H1 (cell line): ENCODE measurements at places on chromosomes 5 and 9. TPM values are rescaled to one million over a fixed set of nuclear protein-coding genes. Genes with fewer than 3 reads are reported as not detected.

DNA sequence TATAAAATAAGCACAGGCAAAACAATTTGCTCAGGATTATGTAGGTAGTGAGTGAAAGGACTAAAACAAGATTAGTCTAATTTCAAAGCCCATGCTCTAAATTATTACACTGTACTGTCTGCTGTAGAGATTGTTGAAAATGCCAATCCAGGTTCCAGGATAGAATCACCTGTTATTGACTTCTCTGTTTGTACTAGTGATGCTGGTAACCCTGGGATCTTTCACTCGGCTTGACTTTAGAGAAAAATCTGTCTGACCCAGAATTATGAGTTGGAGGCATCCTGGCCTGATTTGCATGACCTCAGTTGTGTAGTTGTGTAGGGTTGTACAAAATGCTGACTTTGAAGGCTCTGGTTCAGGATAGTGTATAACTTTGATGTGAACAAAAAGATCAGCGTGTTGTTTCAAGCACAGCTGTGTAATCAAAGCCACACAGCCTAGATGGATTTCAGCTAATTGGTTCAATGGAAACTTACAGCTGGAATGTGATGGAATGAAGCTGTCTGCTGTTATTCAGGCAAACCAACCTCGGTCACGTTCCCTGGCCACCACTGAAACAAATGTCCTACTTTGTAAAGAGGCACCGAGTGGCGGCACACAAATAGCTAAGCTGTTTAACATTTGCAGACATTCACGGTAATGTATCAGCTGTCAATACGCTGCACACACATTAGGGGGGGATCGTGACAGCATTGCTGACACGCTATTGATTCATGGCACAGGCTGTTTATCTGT lies 340.3 kb downstream of the KCTD16 start:
- H3K36me3 ChIP-seq, result no peaks in the 10 kb centered on the region
- no peak overlapping the region for H3K27ac ChIP-seq
- H3K27me3 ChIP-seq, result no peaks in the 10 kb centered on the region
- no peak overlapping the region for H3K4me3 ChIP-seq

GRCh38 chr5:89168766-89169165 lies 285.8 kb upstream of the MEF2C start:
- no peaks in the 10 kb centered on the region for H3K27me3 ChIP-seq
- H3K4me1 ChIP-seq, result no peaks in the 10 kb centered on the region; the same call in 1 of the 2 replicates
- no peak overlapping the region for H3K4me3 ChIP-seq
- no peak for DNase-seq
- no peaks in the 10 kb centered on the region for H3K36me3 ChIP-seq

DNA sequence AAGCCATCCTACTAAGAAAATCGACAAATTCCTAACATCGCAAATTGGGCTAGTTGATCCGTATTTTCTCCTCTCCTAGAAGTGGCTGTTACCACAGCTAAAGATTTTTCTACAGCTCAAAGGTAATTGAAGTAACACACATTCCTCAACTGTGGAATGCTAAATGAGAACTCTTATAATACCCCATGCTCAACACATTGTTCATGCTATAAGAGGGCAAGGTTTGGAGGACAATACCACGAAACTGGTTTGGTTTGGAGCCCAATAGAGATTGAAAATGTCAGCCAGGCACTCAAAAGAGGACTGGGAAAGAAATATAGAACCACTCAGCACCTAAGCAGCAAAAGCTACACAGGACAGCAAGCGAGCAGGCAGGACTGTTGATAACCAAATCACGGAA lies 10.1 kb downstream of the TXN start:
- no peak for DNase-seq
- H3K36me3 ChIP-seq, result peaks cover 3% of the 10 kb centered on the region; the same call in 1 of the 2 replicates
- H3K4me1 ChIP-seq, result no peaks in the 10 kb centered on the region; the same call in 1 of the 2 replicates
- no peaks in the 10 kb centered on the region for H3K27me3 ChIP-seq
- no peak overlapping the region for H3K4me3 ChIP-seq

Gene LHX3
- total RNA-seq, result not detected in 2 replicates

Gene NRG2
- 0.21 and 0.54 TPM in 2 replicates for total RNA-seq

DNA sequence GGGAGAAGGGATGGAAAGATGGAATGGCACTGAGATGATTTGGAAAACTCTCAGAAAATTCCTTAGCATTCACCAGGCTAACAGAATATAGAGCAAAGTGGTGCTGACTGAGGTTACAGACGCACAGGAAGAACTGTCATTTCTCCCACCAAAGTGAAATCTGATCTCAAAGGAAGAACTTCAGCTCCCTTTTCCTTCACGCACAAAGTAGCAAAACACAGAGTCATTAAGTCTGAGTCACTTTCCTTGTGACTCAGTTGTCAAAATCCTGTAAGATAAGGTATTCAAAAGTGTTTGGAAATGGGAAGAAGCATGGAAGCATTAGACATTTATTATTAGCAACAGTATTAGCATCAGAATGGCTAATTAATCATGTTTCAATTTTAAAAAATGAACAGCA lies 11.7 kb downstream of the MPDZ start:
- no peak for DNase-seq
- H3K4me3 ChIP-seq, result no peak overlapping the region
- no peaks in the 10 kb centered on the region for H3K27me3 ChIP-seq
- H3K27ac ChIP-seq, result no peak overlapping the region
- 0 out of 2 replicates have a peak, but pooled peaks cover 4% of the 10 kb centered on the region for H3K4me1 ChIP-seq

DNA sequence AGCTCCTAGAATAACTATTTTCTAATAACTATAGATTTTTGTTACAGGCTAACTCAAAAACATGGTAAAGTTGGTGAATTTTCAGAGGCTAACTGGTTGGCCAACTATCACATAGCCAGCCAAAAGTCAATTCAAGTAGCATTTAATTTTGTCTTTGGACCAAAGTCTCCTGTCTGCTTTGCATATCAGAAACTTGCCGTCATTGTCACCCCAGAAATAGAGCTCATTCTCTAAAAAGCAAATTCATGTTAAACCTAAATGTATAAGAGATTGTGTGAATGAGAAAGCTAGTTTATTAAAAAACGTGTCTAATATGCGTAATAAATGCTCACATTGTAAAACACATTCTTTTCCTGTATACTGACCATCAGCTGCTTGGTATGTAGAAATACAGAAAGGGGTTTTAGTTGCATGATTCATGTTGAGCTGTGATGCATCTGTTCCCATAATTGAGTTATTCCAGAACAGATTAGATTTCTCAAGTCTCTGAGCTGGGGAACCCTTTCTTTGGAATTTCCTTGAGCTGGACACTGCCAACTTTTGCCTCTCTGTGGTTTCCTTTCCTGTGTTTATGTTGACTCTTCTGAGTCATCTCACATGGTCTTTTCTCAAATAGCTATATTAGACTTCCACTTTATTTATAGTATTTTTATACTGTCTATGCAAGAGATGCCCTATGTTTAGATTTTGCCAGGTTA lies 7.3 kb downstream of the SRFBP1 start:
- DNase-seq, result no peak
- no peak overlapping the region for H3K4me3 ChIP-seq
- H3K4me1 ChIP-seq, result no peaks in the 10 kb centered on the region
- no peak overlapping the region for H3K27ac ChIP-seq
- no peaks in the 10 kb centered on the region for H3K27me3 ChIP-seq

GRCh38 chr5:170421826-170422225 lies 32.7 kb upstream of the KCNMB1 start:
- DNase-seq, result no peak
- no peaks in the 10 kb centered on the region for H3K36me3 ChIP-seq
- no peaks in the 10 kb centered on the region for H3K4me1 ChIP-seq
- no peak overlapping the region for H3K27ac ChIP-seq
- H3K4me3 ChIP-seq, result no peak overlapping the region

Gene TAL2
- total RNA-seq, result 0.65 TPM in 1 of 2 replicates, not detected in the other

Gene SCGB3A2
- 63.6 and 74.3 TPM in 2 replicates for total RNA-seq

DNA sequence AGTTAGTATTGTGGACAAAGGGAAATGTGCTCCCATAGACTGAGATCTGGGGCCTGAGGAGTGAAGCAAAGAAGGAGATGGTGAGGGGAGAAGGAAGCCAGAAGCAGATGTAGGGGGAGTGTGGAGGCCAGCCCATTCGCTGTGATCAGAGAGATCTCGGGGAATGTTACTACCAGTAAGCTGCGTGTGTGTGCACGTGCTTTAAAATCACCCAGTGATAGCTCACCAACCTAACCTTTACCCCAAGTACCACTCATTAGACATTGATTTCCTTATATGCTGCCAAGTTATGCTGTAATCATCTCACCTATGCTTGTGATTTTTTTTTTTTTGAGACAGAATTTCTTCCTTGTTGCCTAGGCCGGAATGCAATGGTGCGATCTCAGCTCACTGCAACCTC lies 659.1 kb downstream of the IRX1 start:
- no peak for DNase-seq
- H3K27me3 ChIP-seq, result no peaks in the 10 kb centered on the region
- H3K27ac ChIP-seq, result no peak overlapping the region
- H3K36me3 ChIP-seq, result no peaks in the 10 kb centered on the region
- H3K4me1 ChIP-seq, result no peaks in the 10 kb centered on the region; the same call in 1 of the 2 replicates
- no peak overlapping the region for H3K4me3 ChIP-seq

Gene PCDHGA5
- total RNA-seq, result 1.0 and 1.3 TPM in 2 replicates

Gene SLC45A2
- not detected in 2 replicates for total RNA-seq

DNA sequence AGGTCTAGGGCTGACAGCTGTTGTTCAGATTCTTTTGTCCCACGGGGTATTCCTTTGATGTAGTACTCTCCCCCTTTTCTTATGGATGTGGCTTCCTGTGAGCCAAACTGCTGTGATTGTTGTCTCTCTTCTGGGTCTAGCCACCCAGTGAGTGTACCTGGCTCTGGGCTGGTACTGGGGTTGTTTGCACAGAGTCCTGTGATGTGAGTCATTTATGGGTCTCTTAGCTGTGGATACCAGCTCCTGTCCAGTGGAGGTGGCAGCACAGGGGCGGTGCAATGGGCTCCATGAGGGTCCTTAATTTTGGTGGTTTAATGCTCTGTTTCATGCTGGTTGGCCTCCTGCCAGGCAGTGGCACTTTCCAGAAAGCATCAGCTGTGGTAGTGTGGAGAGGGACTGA lies 161.3 kb downstream of the CAVIN4 start:
- H3K36me3 ChIP-seq, result no peaks in the 10 kb centered on the region
- H3K27me3 ChIP-seq, result no peaks in the 10 kb centered on the region
- no peaks in the 10 kb centered on the region; the same call in 1 of the 2 replicates for H3K4me1 ChIP-seq
- no peak for DNase-seq

DNA sequence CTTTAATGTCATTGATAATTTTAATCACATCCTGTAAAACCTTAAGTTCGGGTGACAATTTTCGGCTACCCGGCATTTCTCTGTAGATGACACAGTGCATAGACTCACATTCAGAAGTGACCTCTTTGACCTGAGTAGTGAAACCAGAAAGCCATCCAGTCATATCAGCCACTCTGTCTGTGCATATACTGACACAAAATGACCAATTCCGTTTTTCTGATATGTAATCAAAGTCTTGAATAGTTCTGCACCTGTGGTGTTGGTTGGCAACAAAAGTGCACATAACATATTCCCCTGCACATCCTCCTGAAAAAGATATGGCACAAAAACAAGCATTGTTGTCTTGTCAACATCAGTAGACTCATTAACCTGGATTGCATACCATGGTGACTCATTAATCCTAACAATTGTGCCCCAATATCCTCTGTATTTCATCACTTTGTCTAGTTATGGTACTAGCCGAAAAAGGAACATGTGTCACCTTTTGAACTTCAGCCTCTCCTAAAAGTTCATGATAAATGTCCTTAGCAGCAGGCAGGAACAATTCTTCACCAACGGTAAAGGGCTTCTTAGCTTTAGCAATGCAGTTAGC lies 4.6 kb upstream of the HNRNPA0 start:
- H3K27ac ChIP-seq, result no peak overlapping the region
- H3K4me1 ChIP-seq, result no peaks in the 10 kb centered on the region
- no peak overlapping the region for H3K4me3 ChIP-seq

GRCh38 chr5:109164001-109164400 lies 245.8 kb downstream of the PJA2 start:
- H3K4me3 ChIP-seq, result no peak overlapping the region
- H3K27me3 ChIP-seq, result no peaks in the 10 kb centered on the region
- H3K36me3 ChIP-seq, result no peaks in the 10 kb centered on the region
- no peak for DNase-seq

Gene WDR31
- 0.28 and 0.40 TPM in 2 replicates for total RNA-seq

DNA sequence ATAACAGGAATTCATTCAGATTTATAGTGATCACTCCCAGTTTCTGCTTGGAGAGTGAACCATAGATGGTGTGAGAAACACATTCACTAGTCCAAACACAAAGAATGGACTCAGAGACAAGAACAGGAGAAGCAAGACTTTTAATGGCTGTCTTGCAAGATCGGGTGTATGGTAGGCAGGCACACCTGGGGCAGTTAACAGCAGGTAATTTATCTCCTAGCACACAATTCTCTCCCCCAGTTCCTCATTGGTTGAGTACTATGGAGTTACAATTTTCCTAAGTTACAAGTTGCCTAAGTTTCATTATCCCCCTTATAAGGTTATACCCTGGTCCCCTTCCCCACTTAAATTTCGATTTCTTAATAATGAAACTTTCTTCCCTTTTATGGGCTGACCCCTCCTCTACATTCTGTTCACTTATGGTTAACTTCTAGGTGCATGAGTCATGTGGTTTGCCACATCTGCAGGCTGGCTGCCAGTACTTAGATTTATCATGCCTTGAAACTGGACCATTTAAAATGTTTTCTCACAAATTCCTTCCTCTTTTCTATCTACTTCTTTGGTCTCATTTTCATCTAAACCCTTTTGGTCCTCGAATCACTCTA lies 623.3 kb downstream of the HINT1 start:
- no peaks in the 10 kb centered on the region for H3K36me3 ChIP-seq
- H3K4me3 ChIP-seq, result no peak overlapping the region
- H3K27ac ChIP-seq, result no peak overlapping the region
- no peaks in the 10 kb centered on the region for H3K27me3 ChIP-seq
- no peaks in the 10 kb centered on the region for H3K4me1 ChIP-seq
- DNase-seq, result no peak

Gene NCBP1
- total RNA-seq, result 54.0 and 57.5 TPM in 2 replicates

- no peaks in the 10 kb centered on the region for H3K27me3 ChIP-seq
- H3K36me3 ChIP-seq, result no peaks in the 10 kb centered on the region
- no peak overlapping the region for H3K27ac ChIP-seq
- H3K4me3 ChIP-seq, result no peak overlapping the region
Measured at GRCh38 chr5:28249771-28250415, 1211.5 kb upstream of the CDH9 start.

Gene LRRC19
- total RNA-seq, result not detected in 2 replicates

GRCh38 chr9:27472195-27472594 lies 51.9 kb upstream of the IFNK start:
- no peak overlapping the region for H3K4me3 ChIP-seq
- H3K27ac ChIP-seq, result no peak overlapping the region
- DNase-seq, result no peak

Gene TAF1L
- total RNA-seq, result not detected in 2 replicates

DNA sequence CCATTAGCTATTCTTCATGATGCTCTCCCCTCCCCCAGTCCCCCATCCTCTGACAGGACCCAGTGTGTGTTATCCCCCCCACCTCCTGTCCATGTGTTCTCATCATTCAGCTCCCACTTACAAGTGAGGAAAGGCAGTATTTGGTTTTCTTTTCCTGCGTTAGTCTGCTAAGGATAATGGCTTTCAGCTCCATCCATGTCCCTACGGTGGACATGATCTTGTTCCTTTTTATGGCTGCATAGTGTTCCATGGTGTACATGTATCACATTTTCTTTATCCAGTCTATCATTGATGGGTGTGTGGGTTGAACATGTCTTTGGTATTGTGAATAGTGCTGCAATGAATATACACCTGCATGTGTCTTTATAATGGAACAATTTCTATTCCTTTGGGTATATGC lies 101.3 kb upstream of the ICE1 start:
- no peak overlapping the region for H3K27ac ChIP-seq
- H3K4me3 ChIP-seq, result no peak overlapping the region
- H3K4me1 ChIP-seq, result peaks cover 7% of the 10 kb centered on the region
- no peak for DNase-seq
